ENCODE measurements at places on chromosomes 2 and 18.

GRCh38 chr2:239283288-239283945, 117.4 kb downstream of the HDAC4 start:
- no peak for DNase-seq

DNA sequence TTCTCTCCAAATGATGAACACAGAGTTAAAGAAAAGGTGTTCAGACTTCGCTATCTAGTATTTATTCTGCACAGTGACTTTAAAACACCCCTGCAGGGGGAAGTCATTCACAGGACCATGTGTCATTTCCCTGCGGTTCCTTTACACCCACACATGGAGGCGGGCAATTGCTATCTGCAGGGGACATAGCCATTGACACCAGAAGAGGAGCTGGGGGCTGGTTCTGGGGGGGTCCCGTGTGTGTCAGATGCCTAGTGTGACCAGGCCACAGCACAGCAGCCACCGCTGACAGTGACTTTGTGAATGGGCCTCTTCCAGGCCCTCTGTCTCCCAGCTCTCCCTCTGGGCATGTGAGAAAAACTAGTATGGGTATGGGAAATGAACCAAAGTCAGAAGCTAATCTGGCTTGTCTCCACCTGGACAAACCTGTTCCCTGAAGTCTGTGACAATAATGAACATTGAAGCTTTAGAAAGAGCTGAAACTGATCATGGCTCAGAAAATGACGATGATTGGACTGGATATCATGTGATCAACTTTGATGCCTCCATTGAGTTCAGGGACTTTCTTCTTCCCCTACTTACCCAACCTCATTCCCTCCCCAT, 7.5 kb upstream of the GBX2 start:
- no peak for DNase-seq

DNA sequence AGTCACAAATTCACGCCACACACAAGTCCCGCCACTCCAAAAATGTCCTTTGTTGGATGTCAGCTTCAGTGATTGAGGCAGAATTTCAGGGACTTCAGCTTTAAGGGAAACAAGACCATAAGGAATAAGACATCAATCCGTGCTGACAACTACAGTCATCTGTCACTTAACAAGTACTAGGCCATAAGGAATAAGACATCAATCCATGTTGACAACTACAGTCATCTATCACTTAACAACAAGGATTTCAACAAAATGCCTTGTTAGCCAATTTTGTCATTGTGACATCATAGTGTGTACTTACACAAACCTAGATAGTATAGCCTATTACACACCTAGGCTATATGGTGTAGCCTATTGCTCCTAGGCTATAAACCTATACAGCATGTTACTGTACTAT, 58.0 kb downstream of the ANTXR1 start:
- DNase-seq = no peak

GRCh38 chr2:135265960-135266490, 213.9 kb downstream of the RAB3GAP1 start:
- no peak for DNase-seq

- DNase-seq = no peak
These were observed 75.4 kb upstream of the IGFBP5 start for GRCh38 chr2:216770717-216771116.

GRCh38 chr2:128375454-128375853, 56.8 kb upstream of the HS6ST1 start:
- no peak for DNase-seq

GRCh38 chr2:148948868-148949267, 73.8 kb downstream of the KIF5C start:
- DNase-seq = no peak

DNA sequence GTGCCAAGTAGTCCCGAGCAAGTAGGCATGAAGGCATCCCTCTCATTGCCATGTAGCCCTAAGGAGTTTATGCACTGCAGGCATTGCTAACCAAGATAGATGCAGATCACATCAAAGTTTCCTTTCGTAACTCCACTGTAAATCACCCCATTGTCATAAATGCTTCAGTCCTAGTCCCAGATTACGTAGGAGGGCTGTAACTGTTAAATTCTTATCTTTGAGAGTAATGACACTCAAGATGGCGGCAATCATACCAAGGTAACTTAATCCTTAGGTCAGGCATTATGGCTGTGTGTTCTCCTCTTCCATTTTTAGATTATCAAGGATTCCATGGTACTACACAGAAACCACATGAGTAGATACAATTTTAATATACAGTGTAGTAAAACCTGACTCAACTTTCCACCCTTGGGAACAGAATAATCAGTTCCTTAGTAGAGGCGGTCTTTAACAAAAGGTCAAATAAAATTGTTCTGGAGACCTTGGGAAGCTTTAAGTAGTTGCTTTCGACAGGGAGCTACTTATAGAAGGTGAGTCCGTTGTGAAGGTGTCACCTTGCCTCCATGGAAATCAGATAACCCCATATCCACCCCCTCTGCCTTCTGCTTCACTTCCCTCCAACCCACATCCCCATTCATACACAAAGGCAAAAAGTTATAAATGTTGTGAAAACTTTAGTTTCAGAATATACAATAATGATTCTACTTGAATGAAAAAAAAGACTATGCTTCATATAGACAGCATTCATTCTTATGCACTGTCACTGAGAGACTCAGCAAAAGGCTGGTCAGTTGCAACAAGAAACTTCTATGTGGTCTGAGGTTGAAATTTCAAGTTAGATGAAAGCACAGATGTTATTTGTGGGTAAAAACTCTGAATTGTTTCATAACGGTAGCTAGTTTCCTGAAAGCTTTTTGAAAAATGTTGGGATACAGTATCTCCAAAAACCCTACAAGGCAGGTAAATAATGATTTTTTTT, 64.8 kb upstream of the GALNT5 start:
- DNase-seq = no peak

- no peak for DNase-seq
These were observed 185.7 kb downstream of the ACKR3 start for GRCh38 chr2:236755278-236755840.

Measured in cardiac muscle cell (in vitro differentiated cells and primary cell).